Upper lobe of right lung (tissue), 1 donor: ENCODE measurements at places on chromosomes 5 and 9.

- H3K36me3 ChIP-seq, result no peaks in the 10 kb centered on the region
- no peak for DNase-seq
- H3K27me3 ChIP-seq, result no peaks in the 10 kb centered on the region
- H3K4me1 ChIP-seq, result no peaks in the 10 kb centered on the region
- H3K27ac ChIP-seq, result no peak overlapping the region
Observed at GRCh38 chr5:119059740-119060255, 11.1 kb upstream of the DMXL1 start.

- H3K4me1 ChIP-seq, result no peaks in the 10 kb centered on the region
- no peak for DNase-seq
- no peaks in the 10 kb centered on the region for H3K36me3 ChIP-seq
- H3K27ac ChIP-seq, result no peak overlapping the region
- H3K27me3 ChIP-seq, result no peaks in the 10 kb centered on the region
Observed at GRCh38 chr5:2433086-2433485, 318.4 kb downstream of the IRX2 start.

GRCh38 chr5:133881576-133882388, 86.6 kb downstream of the C5orf15 start:
- no peaks in the 10 kb centered on the region for H3K36me3 ChIP-seq
- H3K4me3 ChIP-seq, result no peak overlapping the region
- no peak overlapping the region for H3K27ac ChIP-seq
- no peaks in the 10 kb centered on the region for H3K4me1 ChIP-seq

DNA sequence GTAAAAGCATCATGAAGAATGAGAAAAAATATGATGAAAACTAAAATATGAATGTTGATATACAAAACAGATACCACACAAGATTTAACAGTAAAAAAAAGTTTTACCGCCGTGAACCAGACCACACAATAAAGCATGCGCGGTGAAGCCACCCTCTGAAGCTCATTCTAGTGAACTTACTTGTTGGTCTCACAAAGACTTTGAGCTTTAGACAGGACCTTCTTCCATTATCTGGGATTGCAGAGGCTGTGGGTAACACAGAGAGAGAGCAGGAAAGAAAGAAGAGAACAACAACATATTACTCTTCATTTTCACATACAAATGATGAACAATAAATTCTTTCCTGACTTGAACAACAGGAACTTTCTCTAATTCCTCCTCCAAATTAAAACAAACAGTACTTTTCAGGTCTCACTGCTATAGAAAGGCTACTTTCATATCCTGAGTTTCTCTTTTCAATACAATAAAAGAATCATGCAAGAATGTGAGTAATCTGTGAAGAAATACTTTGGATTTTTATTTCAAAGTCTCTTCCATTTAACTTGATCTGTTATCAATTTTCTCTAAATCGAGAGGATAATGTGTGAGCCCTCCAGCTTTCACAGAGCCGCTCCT, 283.1 kb downstream of the EFNA5 start:
- H3K4me3 ChIP-seq, result no peak overlapping the region
- no peaks in the 10 kb centered on the region for H3K36me3 ChIP-seq
- no peak for DNase-seq
- H3K27ac ChIP-seq, result peak overlapping the region; percentile 45
- no peaks in the 10 kb centered on the region for H3K27me3 ChIP-seq

- H3K4me3 ChIP-seq, result no peak overlapping the region
- H3K4me1 ChIP-seq, result no peaks in the 10 kb centered on the region
- peaks cover 34% of the 10 kb centered on the region for H3K27me3 ChIP-seq
- H3K36me3 ChIP-seq, result no peaks in the 10 kb centered on the region
Observed at GRCh38 chr9:123368536-123369153, 12.6 kb downstream of the CRB2 start.
